ENCODE measurements at places on chromosomes 16 and 17. TPM values are rescaled to one million over a fixed set of nuclear protein-coding genes. Genes with fewer than 3 reads are reported as not detected.

- no peak for DNase-seq
Measured at GRCh38 chr17:74448756-74449155, 16.9 kb downstream of the GPRC5C start.

DNA sequence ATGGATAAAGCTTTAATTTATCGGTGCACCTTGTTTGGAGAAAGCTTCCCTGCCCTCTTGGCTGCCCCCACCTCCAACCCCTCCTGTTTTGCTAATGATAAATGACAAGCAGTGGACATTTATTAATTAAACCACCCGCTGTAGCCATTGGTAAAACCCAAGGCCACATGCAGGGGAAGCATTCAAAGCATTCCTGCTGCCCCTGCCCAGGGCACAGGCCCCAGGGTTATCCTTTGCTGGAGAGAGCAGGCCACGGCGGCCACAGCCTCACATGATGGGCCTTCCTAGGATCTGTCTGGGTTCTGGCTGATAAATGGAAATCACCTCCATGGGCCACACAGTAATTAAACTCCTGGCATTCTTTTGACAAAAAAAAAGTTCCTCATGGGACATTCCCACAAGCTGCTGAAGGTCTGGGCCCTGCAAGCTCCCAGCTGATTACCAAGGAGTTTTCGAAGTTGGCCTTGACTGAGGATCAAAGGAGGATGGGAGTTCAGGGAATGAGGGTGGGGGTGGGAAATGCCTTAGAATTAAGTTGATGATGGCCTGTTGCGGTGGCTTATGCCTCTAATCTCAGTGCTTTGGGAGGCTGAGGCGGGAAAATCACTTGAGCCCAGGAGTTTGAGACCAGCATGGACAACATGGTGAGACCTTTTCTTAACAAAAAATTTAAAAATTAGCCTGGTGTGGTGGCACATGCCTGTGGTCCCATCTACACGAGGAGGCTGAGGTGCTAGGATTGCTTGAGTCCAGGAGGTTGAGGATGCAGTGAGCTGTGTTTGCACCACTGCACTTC lies 35.5 kb downstream of the SOST start:
- DNase-seq = no peak

- no peak for DNase-seq
Measured at GRCh38 chr16:73217654-73218053, 169.7 kb upstream of the ZFHX3 start.

GRCh38 chr17:35797370-35797769 lies 1.9 kb upstream of the MMP28 start:
- DNase-seq = no peak

ZNF287 gene
- total RNA-seq = 8.7 TPM

MEIOC gene
- 0.55 TPM for total RNA-seq

SEZ6 gene
- not detected for total RNA-seq

DNA sequence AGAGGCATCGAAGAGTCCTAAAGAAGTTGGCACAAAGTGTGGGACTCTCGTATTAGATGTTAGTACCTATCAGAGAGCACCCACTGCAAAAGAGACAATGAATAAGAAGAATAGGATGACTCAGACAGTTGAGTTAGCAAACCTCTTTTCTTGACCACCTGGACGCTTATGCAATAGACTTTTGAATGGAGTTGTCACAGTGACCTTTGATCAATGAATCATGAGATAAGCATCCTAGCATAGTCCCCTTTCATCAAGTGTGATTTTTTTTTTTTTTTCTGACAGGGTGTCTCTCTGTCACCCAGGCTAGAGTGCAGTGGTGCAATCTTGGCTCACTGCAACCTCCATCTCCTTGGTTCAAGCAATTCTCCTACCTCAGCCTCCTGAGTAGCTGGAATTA lies 1417.9 kb upstream of the GOT2 start:
- DNase-seq = no peak

DLX4 gene
- total RNA-seq = not detected

SHBG gene
- 1.4 TPM for total RNA-seq

GRCh38 chr17:47990962-47991731 lies 20.2 kb downstream of the CDK5RAP3 start:
- no peak for DNase-seq
